Spleen (tissue), 13 donors: ENCODE measurements at places on chromosomes 3 and 15. TPM values are rescaled to one million over a fixed set of nuclear protein-coding genes. Genes with fewer than 3 reads are reported as not detected.

The GXYLT2 gene
- total RNA-seq: 4.6 TPM

The SLC6A1 gene
- total RNA-seq: 1.2 TPM

The P2RY12 gene
- 13.2 TPM for total RNA-seq

The PSMA4 gene
- 116 TPM for total RNA-seq

The SLC2A2 gene
- not detected for total RNA-seq

The CSNK1G1 gene
- total RNA-seq: 23.5 TPM

GRCh38 chr3:94524102-94524919, 461.4 kb downstream of the NSUN3 start:
- no peak for DNase-seq

- no peak for DNase-seq
Measured at GRCh38 chr3:158451405-158452055, 119.5 kb upstream of the MLF1 start.

- DNase-seq: no peak
Measured at GRCh38 chr3:66253790-66254620, 33.2 kb downstream of the SLC25A26 start.

DNA sequence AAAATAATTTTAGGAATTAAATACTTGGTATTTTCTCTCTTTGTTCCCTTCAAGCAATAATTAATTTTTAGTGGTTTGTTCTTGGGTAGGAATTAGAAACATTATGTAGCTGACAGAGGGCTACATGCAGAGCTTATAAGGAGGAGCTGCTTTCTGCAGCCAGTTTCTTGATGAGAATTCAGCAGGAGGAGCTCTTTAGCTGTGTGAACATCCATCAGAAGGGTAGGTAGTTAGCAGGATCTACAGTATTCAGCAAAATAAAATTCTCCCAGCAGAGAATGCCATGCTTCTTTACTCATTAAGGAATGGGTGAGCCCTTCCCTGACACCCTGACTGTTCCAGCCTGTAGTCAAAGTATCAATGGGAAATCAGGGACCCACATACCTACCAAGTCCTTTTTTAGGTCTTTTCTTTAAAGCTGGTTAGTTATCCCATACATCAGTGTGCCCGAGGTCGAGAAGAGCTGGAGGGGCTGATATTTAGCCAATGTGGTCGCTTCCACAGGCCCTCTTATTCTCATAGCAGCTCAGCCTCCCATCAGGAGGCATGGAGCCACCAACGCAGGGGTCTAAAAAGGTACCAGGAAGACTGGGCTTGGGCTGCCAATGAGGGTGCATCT, 54.0 kb downstream of the KCNAB1 start:
- no peak for DNase-seq

DNA sequence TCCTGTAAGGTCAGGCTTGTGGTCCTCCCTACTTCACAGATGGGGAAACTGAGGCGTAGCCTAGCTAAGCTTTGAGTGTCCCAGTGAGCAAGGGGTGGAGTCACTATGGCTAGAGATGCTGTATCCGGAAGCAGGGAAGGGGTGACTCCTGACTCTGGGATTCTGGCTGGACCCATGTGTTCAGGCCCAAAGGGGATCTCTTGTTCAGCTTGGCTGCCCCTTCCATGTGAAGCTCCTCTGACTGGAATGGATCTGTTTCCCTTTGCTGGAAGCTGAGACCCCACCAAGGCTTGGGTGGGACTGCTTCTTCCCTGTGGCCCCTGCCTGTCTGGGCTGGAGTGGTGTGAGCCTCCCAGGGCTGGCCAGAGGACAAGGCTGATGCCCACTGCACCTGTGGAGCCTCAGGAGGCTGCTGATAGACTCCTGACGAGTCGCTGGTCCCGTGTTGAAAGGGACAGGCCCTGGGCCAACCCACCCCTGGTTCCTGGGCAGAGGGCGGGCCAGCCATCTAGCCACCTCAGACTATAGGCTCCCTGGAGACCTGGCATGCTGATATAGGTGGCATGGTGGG, 1.0 kb downstream of the MAPKAPK3 start:
- no peak for DNase-seq

GRCh38 chr15:25233766-25234350, 205.0 kb downstream of the UBE3A start:
- DNase-seq: no peak

DNA sequence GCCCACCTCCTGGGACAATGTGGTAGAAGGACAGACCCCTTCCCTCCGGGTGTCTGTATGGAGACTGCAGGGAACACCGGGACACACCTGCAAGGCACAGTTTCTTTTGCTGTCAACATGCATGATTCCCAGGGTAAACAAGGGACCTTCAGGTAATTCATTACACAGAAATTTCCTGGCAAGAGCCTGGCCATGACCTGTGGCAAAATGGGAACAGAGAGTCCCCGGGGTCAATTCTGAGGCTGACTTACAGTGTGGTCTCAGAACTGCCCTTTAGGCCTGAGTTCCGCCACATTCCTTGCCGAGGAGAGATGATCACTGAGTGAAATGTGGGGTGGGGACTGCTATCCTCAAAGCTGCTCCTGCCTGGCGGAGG, 6.3 kb downstream of the STARD5 start:
- peak; percentile 47 for DNase-seq
